Activated T-helper 17 cell treated with anti-CD3 and anti-CD28 coated beads, Interleukin-2, amount 50 U/mL, for 72 hours (primary cell): ENCODE measurements at places on chromosomes 1 and 21. TPM values are rescaled to one million over a fixed set of nuclear protein-coding genes. Genes with fewer than 3 reads are reported as not detected.

GRCh38 chr1:187854457-187854856 lies 1025.7 kb downstream of the PLA2G4A start:
- no peak for ATAC-seq

DNA sequence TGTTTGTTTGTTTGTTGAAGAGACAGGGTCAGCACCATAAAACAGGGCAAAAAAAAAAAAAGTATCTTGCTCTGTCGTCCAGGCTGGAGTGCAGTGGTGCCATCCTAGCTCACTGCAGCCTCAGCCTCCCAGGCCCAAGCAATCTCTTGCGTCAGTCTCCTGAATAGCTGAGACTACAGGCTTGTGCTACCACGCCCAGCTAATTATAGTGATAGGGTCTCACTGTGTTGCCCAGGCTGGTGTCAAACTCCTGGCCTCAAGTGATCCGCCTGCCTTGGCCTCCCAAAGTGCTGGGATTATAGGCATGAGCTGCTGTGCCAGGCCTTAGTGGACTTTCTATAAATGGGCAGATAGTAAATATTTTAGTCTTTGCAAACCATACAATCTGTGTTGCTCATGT lies 19.2 kb downstream of the DDI2 start:
- ATAC-seq, result no peak

DNA sequence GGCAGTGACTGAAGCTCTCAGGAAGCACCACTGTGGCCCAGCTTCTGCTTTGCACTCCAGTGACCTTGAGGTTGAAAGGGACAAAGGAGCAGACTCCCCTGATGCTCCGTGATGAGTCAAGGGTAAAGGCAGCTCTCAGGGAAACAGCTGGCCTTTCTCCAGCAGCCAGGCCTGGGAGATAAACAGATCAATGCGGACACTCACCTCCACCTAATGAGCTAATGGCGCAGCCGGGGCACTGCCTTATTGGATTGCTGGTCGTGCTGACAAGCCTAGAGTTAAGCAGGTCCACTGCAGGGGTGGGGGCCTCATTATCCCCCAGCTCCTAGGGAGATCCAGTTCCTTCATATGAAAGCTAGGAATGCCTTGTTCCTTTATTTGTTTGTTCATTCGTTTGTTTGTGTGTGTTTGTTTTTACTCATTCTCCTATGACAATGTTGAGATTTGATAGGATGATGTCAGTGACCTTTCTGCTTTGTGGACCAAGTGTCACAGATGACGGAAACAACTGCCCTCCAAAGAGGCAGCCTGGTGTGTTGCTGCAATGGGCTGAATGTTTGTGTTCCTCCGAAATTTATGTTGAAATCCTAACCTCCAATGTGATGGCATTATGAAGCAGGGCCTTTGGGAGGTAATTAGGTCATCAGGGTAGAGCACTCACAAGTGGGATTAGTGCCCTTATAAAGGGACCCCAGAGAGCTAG lies 141.4 kb upstream of the BEND5 start:
- ATAC-seq, result no peak

- peak; percentile 93 for ATAC-seq
Observed at GRCh38 chr1:234309598-234310459, 63.4 kb upstream of the COA6 start.

DNA sequence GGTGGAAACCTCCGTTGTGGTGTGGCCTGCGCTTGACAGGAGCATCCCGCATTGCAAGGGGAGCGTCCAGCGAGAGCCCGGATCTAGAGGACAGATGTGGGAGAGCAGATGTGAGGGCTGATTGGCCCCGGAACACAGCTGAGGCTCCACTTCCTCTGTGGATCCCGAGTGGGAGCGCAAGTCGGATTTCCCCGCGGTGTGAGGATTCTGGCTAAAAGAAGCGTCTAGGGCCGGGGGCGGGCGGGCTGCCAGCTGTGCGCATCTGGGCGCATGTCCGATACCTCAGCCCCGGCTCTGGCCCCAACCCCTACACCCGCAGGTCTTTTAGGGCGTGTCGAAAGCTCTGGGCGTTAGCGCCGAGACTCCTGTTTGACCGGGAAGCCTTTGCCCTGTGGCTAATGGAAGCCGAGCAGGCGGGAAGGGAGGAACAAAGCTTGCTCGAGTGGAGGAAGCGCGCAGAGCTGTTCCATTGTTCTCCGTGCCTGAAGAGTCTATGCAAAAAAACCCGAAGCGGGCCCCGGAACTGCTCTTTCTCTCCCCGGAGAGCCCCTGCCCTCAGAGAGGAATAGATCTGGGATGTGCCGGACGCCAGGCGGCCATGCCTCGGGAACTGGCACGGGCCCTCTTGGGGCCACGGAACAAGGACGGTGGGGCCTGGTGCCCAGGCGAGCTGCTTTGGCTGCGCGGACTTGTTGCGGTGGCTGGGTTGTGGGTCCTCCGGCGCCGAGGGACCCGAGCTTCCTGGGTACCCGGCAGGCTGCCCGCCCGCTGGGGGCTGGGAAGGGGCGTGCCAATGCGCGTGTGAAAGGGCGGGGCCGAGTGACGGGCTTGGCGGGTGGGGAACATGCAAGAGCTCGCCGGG lies 111.1 kb downstream of the NAV1 start:
- peak; percentile 55 for ATAC-seq

Gene S100A7A
- total RNA-seq, result not detected

DNA sequence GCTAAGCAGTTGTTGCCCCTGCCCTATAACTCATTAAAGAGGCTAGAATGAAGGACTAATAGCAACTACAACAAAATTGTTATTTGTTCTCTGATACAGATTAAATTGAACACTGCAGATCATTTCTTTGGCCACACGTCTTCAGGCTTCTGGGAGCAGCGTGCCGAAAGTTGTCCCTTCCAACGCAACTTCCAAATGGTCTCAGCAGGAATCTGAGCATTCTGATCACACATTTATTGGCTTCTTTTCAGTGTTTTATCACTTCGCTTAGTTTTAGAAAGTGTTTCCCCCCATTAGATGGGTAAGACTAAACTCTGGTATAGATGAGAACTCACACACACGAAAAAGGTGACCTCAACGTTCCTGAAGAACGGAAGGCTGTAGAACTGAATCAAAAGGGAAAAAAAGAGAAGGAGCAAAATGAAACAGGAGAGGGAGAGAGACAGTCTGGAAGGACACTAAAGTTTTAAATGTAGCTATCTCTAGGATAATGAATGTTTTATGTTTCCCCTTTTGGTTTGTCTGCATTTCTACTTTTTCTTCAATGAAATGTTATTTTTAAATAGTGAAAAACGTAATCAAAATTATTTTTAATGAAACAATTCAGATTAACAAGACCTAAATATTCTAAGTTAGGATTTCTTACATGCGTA lies 336.5 kb downstream of the RRAGC start:
- ATAC-seq, result no peak

GRCh38 chr1:19809044-19809750 lies 5.9 kb downstream of the RNF186 start:
- ATAC-seq, result peak; percentile 66

DNA sequence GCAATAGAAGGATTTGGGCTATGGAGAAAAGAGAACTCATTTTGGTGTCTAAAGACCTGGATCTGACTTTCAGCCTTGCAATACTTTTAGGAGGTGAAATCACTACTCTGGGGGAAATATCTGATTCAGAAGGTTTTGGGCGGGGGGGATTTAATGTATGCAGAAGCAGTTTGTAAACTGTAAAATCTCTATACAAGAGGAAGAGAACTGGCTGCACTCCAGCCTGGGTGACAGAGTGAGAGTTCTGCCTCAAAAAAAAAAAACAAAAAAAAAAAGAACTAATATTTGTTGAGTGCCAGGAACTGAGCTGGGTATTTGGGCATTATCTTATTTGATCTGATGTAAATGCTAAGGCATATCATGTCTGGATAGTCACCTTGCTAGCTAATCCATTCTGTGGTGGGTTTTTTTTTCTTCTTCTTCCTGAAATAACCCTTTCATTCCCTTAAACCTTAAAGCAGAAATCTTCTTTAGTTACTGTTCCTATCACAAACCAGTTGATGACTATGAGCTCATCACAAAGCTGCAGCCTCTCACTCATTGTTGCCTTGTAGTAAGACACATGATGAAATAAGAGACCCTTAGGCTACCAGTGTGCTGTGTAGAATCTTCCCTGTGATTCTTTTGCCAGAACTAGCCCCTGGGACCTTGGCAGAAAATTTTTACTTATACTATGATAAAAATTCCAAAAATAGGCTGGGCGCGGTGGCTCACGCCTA lies 35.6 kb upstream of the SLC16A1 start:
- no peak for ATAC-seq

- no peak for ATAC-seq
Observed at GRCh38 chr1:32898056-32898455, 3.1 kb downstream of the TMEM54 start.

DNA sequence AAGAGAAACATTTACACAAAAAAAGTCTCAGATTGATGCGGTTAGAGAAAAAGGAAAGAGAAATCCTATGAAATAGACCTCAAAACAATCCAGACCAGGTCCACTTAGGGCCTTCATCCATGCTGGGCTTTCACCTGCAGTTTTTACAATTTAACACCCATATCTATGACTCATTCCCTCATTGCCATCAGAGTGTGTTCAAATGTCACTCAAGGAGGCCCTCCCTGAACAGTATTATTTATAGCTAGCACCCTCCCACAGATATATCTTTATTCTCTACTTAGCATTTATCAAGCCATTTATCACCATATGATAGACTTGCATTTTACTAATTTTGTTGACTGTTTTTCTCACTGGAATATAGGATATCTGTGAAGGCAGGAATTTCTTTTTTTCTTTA lies 824 bp upstream of the KRTAP21-3 start:
- ATAC-seq, result peak; percentile 30

Gene KPNA6
- total RNA-seq, result 61.8 TPM

DNA sequence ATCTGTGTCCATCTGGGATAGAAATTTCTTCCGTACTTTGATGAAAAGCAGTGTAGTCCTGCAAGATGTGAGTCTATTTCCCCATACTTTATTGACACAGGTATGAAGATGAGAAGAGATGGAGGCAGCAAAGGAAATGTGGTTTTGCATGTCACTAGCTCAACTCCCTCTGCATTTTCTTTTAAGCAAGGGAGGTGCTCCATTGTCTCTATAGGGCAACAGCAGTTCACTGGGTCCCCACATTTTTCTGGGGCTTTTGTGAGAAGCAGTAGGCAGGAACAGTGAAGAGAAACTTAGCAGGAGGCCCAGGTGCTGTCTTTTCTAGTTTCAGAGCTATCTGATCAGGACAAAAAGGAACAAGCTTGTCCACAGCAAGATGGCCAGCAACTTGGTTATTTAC lies 37.1 kb downstream of the C21orf91 start:
- no peak for ATAC-seq

DNA sequence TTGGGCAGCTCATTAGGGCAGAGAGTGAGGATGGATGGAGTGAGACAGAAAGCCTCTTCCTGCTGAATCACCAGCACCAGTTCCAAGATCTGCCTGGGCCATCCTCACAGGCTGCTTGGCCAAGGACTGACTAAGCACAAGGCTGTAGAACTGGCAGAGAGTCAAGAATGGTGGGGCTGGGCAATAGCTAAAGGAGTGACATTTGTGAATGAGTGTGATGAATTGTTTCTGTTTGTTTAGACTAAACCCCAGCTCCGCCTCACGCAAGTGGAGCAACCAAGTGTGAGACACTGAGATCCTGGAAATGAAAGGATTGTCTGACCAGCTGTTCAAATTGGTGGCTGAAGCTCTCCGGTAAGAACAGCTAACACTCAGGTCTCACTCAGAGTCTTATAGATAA lies 38.6 kb downstream of the BRINP2 start:
- ATAC-seq, result no peak

DNA sequence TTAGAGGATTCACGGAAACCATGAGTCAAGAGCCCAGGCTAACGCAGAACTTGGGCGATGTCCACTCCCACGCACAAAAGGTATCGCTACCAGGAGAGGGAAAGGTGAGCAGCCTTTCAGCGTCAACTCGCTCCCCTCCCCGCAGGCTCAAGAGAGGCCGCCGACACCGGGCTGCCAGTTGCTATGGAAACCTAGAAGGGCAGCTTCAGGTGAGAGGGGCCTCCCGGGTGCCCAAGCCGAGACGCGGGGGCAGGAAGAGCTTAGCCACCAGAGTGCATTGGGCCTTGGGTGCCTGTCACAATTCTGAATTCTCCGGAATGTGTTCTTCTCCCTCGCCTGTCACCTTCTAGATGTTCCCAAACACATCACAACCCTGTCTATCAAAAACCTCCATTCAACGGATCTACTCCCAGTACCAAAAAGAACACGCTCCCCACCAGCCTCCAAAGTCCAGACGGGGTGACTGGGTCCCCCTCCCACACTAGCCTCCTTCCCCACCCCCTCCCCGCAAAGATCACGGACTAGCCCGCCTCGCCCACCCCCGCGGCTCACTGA lies 694 bp downstream of the MEAF6 start:
- ATAC-seq, result peak; percentile 74

- peak; percentile 77 for ATAC-seq
Observed at GRCh38 chr1:200869753-200870391, 2.9 kb upstream of the GPR25 start.

GRCh38 chr1:191618181-191618580 lies 540.1 kb upstream of the RGS18 start:
- no peak for ATAC-seq

- peak; percentile 38 for ATAC-seq
Observed at GRCh38 chr1:64505944-64506655, 36.2 kb downstream of the CACHD1 start.

Gene DTL
- 70.6 TPM for total RNA-seq

DNA sequence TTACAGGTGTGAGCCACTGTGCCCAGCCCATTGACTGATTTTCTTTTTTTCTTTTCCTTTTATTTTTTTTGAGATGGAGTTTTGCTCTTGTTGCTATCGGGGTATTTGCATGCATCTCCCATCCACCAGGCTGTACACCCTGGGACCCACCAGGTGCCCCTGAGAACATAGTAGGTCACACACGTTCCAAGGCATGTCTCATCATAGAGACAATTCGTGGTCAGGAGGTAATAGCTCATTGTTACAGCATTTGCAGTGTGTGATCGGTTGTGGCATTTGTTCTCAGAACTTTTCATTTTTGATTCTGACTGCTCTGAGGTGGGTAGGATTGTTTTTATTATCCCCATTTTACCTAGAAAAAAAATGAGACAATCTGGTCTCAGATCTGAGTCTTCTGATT lies 29.6 kb downstream of the BCL9 start:
- no peak for ATAC-seq

GRCh38 chr1:206924592-206925105 lies 2.9 kb upstream of the FCMR start:
- ATAC-seq, result peak; percentile 8

DNA sequence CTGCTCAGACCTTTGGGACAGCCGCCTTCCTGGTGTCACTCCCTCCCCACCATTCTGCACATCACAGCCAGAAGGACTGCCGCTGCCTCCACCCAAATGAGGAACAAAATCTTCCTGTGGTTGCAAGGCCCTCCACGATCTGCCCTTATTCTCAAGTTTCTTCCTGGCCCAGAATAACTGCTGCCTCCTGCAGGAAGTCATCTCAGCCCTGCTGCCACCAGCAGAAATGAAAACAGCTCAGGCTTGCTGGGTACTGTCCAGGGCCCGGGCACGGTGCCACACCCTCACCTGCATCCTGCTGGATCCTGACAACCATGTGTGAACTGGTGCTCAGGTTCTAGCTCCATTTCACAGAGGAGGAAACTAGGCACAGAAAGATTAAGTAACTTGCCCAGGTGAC lies 2.8 kb downstream of the CLDN19 start:
- no peak for ATAC-seq
